ENCODE measurements at places on chromosomes 7 and 10.

DNA sequence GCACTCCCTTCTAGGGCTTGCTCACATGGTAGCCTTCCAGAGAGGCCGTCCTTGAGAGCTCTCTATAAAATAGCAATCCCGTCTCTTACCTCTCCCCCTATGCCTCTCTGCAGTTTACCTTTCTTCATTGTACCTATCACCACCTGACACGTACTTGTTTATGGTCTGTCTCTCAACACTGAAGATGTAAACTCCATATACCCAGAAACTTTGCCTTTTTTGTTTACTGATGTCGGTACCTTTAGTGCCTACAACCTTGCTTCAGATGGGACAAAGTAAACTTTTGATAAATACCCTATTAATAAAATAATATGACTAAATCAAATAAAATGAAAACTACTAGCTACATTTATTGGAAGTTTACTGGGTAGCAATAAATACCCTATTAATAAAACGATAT, 220.6 kb downstream of the GPAM start:
- no peak for DNase-seq

DNA sequence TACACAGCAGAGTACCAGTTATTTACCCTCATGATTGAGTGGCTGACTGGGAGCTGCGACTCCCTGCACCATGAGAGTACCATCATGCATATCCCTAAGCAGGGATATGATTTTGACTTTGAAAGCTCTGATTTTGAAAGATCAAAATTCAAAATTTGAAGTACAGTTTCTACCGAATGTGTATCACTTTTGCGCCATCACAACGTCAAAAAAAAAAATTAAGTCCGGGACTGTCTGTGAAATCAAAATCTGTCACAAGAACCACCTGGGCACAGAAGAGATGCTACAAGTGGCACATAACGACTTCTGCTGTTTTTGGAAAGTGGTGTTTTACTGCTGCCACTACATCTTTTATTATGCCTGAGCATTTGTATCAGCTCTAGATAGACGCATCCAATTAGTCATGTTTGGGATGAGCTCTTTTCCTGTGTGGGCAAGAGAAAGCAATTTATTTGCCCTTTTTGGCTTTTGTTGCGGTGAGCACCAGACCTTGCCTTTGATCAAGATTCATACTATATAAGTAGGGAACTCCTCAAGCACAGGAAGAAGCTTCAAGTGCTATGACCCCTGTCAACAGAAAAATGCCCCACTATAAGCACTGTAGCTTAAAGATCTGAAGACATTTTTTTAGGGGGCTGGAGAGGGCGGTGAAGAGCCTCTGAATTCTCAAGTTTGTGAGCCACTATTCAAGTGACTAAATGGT, 10.7 kb downstream of the MTPN start:
- DNase-seq = no peak

DNA sequence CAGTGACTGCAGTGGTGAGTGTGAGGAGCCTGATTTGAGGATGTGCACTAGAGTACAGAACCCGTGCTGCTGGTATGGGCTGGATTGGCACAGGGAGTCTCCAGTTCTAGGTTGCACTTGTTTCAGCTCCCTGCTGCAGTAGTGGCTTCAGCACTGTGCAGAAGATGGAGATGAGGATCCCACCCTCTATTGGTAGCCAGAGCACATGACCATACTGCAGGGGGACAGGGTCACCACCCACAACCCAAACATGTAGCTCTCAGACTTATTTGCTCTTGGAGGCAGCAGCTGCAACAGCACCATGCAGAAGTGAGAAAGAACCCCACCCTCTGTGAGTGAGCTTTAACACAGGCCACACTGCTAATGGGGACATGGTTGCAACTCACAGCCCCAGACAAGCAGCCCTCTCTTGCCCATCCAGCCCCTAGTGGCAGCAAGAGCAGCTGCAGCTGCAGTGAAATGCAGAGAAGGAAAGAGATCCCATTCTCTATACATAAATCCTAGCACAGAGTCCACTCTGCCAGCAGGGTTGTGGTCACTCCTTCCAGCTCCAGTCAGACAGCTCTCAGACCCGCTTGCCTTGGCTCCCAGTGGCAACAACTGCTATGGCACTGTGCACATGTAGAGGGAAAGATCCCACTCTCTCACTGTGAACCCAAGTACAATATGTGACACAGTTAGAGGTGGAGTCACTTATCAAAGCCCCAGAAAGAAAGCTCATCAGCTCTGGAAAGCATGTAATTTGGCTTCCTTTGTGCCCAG, 51.4 kb upstream of the SCIN start:
- no peak for DNase-seq

GRCh38 chr7:1741246-1741645, 71.2 kb downstream of the ELFN1 start:
- DNase-seq = no peak

GRCh38 chr7:81447351-81447952, 322.4 kb downstream of the HGF start:
- no peak for DNase-seq

DNA sequence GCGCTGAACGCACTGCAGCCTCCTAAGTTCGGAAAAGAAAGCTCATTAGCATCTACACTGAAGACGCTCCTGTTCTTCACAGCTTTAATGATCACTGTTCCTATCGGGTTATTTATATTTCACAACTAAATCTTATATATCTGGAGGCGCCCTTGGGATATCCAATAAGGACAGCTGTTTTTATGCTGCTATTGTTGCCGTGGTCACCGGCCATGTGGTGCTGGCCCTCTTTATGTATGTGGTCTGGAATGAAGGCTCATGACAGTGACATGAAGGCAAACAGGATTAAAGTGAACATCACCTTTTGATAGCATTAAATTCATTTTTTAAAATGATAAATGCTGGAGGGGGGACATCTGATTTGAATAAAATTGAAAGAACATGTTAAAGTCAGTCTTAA, 8.8 kb downstream of the BLVRA start:
- no peak for DNase-seq

- no peak for DNase-seq
Measured at GRCh38 chr7:81478664-81479063, 291.2 kb downstream of the HGF start.
